ENCODE measurements at places on chromosomes 7 and 10.

DNA sequence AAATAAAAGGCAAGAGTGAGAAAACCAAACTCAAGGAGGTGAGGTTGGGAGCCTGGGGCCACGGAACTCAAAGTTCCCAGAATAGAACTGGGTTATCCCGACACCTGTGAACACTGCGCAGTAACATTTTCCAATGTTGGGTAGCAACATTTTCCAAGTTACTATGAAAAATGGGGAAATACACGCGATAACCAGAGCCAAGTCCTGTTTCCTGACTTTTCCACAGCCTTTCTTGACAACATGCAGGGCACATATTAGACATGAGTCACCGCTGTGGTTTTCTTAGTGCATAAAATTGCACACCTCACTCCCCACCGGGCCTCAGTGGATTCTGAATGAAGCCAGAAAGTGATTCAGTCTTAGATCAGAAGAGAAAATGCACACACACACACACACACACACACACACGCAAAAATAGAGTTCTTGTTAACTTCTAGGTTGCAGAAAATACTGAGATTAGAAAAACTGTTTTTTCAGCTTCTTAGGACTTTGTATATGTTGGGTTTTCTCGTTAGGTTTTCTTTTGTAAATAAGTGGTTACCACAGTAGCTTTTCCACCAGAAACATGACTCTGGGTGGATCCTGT is 70.0 kb downstream of the CAMK1D start:
- DNase-seq, result peak; percentile 61

- no peak for DNase-seq
Observed at GRCh38 chr10:116487522-116488430, 58.0 kb upstream of the PNLIP start.

- no peak for DNase-seq
Observed at GRCh38 chr10:79378647-79379511, 31.6 kb downstream of the PPIF start.

GRCh38 chr7:81339946-81340345 is 421.1 kb upstream of the SEMA3C start:
- DNase-seq, result no peak

DNA sequence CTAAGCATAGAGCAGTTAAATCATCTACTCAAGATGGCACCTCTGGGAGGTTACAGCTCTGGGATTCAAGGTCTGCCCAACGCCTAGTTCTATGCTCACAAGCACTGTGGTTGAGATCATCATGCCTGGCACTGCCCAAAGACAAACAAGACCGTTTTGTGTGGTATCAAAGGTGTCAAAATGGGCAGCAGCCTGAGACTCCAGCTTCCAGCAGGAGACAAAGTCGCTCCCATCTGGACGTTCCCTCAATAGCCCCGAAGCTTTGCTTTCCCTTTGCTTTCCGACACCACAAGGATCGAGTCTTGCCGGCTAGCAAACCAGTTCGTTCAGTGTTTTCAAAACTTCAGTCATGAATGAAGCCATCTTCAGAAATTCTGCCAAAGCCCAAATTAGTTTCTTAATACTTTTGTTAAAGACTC is 5.1 kb downstream of the HABP2 start:
- no peak for DNase-seq

GRCh38 chr10:71301371-71301916 is 17.6 kb upstream of the SLC29A3 start:
- no peak for DNase-seq

DNA sequence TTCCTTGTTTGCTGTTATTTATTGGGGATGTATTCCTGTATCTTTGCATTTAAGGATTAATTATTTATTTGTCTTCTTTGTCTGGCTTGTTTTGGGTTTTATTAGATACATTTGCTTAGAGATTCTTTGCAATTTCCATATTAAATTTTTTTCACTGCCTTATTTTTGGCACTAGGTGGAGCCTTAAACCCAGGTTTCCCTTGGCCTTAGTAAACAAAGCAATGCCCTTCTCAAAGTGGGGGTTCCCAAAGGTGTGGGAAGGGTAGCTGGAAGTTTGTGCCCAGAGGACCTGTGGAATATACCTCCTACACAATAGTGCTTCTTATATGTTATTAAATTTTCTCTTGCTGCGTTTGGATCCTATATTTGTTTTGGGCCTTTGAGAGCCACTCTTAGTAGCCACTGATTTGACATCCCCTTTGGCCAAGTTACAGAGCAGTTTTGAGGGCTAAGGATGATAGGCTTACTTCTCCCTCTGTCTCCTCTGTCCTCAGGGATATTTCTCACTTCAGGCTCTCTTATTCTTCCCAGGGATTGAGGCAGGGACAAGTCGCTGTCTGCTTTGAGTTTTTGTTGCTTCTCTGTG is 162.3 kb downstream of the ITGB1 start:
- DNase-seq, result no peak
